Gastroesophageal sphincter (tissue), 4 donors: ENCODE measurements at places on chromosomes 7 and 10. TPM values are rescaled to one million over a fixed set of nuclear protein-coding genes. Genes with fewer than 3 reads are reported as not detected.

DNA sequence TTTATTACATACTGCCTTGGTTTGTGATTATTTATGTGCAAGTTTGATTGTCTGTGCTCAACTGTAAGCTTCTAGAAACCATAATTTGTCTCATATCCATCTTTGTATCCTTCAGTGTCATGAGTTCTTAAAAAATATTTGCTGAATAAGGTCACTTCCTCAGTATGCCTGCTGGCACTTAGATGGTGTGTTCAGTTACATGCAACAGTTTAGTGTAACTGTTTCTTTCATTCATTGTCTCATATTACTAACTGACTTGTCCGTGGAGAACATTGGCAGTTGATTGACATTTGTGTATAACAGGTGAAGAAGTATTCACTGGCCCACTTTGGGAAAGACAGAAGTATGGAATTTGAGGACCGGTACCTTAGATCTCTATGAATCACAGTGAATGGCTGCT lies 236.9 kb downstream of the PRKG1 start:
- no peak for ATAC-seq

DNA sequence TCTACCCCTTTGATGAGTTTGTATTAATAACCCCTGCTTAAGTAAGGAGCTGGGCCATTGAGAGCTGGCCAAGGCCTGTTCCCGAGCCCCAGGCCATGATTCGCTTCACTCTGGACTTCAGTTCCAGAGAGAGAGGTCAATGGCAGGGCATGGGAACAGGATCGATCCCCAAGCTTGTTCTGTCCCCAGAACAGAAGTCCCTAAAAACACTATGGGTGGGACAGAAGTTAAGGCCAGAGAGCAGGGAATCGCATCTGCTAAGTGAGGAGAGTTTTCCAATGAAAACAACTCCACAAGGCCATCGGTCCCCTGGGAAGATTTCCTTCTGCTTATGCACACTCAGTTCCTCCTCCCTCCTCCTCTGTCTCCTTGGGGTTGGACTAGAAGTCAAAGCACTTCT lies 159.6 kb downstream of the LSM5 start:
- no peak for ATAC-seq

The C10orf105 gene
- not detected for total RNA-seq

The GSAP gene
- 13.3 TPM for total RNA-seq

The STK32C gene
- total RNA-seq = 6.2 TPM
